ENCODE measurements at places on chromosomes 16 and 17.

GRCh38 chr16:85728879-85729278, 22.0 kb downstream of the C16orf74 start:
- no peak for DNase-seq

DNA sequence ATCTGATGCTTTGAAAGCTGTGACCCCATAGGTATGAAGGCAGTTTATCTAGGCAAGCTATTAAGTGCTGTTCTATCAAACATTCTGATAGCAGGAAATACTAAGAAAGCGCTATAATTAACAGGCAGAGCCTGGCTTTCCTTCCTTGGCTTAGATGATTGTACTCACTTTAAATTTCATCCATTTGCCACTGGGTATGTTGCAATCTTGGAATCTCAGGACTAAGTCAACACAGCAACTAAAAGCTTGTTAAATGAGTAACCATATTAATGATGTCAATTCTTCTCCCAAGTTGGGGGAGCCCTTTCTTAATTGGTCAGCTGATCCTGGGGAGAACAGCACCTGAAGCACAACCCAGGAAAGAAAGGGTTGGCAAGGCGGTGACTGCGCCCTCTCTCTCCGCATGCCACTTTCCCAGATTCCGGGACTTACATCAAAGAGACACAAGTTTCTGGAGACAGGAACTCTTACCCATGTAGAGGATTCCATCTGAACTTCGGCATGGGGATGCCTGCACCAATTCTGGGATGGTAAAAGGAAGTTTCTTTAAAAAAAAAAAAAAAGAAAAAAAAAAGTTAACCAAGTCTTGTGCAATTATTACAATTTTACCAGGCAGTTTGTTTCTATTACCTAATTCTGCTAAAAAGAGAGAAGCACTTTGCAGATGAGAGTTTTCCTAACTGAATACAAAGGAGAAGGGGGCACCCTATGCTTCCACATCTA, 54.4 kb upstream of the ICAM2 start:
- DNase-seq = no peak

GRCh38 chr16:54060599-54061421, 225.8 kb downstream of the IRX3 start:
- no peak for DNase-seq

GRCh38 chr16:29760567-29761279, 14.9 kb upstream of the C16orf54 start:
- no peak for DNase-seq

- DNase-seq = no peak
Measured at GRCh38 chr17:57471868-57472368, 215.6 kb downstream of the MSI2 start.

DNA sequence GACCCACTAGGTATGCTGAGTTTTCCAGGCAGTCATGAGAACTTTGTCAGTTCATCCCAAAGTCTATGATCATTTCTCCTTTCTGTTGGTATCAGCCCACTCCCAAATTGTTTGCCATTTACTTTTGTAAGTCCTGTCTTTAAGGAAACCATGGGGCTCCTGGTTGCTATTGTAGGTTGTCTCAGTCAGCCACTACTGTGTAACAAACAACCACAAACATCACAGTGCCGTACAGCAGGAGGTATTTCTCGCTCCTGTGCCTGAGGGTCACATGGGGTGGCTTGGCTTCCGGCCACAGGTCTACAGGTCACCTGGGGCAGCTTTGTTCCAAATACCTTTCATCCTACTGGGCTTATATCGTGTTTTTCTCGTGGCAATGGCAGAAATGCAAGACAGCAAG, 71.6 kb downstream of the C17orf67 start:
- no peak for DNase-seq

Data from activated CD8-positive, alpha-beta memory T cell treated with anti-CD3 and anti-CD28 coated beads, Interleukin-2, amount 10 ng/mL, durations not matched to agents 7 days and 5 days (primary cell).